ENCODE measurements at places on chromosomes 4 and X.
A peak's percentile ranks its signal among the peaks of the same experiment; 100 is the strongest.

DNA sequence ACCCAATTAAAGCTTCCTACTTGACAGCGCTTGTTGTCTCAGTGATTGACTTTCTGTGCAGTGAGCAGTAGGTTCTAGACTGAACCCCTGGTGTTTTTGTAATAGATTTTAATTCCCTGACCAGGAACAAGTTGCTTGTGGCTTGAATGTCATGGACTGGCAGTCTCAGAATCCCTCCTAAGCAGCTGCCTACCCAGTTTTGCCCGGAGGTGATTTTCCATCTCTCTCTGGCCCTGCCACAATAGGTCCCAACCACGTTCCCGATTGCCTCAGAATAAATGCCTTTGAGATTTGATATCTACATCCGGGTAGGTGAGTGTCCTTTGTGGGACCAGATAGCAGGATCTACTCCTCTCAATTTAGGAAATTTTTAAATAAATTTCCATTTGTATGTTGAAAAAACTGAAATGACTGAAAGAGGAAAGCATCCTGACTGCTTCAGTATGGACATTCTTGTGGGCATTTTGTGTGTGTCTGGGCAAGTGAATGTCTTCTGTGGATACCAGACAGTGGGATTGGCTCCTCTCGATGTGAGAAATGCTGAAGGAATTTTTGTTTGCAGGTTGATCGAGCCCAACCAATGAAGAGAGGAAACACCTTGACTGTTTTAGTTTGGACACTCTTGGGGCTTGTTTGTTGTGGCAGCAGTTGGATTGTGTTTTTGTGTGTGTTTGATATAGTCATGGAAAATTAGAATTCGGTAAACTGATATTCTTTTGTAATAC is 1607.4 kb downstream of the C4orf33 start:
- DNase-seq, result no peak

- DNase-seq, result no peak
Measured at GRCh38 chr4:166034965-166035364, 161.9 kb downstream of the TLL1 start.

GRCh38 chr4:80393246-80393969 is 57.9 kb downstream of the CFAP299 start:
- DNase-seq, result peak; percentile 24

DNA sequence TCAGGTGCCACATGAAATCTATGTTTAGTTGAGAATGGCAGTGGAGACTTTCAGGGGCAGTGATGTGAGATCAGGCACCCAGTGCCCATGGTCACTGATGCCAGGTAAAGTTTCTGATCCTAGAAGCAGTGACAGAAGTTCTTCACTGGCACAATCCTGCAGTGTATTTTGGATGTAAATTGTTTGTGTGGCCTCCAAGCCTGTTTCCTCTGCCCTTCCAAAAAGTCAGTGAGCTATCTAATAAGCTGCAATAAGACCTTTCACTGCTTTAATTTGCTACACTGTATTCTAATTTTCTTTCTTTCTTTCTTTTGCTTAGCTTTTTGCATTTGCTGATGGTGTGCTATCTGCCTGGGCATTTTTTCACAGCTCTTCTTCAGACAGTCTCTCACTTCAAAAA is 1348.6 kb downstream of the ADGRL3 start:
- DNase-seq, result no peak

- no peak for DNase-seq
Measured at GRCh38 chr4:110849461-110849860, 226.6 kb upstream of the PITX2 start.

DNA sequence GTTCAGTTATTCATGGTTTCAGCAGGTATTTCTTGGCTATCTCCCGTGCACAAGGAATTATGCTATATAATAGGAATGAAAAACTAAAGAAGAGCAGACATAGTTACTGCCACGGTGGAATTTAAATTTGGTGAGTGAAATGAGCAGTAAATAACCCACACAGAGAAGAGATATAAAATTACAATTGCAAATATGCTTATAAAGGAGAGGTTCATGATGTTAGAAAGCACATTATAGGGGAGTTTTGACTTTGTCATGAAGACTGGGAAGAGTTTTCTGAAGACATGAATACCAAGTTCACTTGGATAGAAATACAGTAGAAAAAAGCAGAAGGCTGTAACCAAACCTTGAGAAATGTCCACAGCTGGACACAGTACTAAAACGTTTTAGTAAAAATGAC is 712.0 kb upstream of the AADAT start:
- no peak for DNase-seq

GRCh38 chrX:25096522-25097045 is 80.8 kb upstream of the ARX start:
- no peak for DNase-seq

GRCh38 chrX:119181491-119181890 is 53.9 kb upstream of the KIAA1210 start:
- no peak for DNase-seq

- DNase-seq, result no peak
Measured at GRCh38 chr4:56976837-56977320, 527 bp downstream of the NOA1 start.

- DNase-seq, result no peak
Measured at GRCh38 chrX:140710710-140711109, 1.2 kb downstream of the LINC00632 start.

DNA sequence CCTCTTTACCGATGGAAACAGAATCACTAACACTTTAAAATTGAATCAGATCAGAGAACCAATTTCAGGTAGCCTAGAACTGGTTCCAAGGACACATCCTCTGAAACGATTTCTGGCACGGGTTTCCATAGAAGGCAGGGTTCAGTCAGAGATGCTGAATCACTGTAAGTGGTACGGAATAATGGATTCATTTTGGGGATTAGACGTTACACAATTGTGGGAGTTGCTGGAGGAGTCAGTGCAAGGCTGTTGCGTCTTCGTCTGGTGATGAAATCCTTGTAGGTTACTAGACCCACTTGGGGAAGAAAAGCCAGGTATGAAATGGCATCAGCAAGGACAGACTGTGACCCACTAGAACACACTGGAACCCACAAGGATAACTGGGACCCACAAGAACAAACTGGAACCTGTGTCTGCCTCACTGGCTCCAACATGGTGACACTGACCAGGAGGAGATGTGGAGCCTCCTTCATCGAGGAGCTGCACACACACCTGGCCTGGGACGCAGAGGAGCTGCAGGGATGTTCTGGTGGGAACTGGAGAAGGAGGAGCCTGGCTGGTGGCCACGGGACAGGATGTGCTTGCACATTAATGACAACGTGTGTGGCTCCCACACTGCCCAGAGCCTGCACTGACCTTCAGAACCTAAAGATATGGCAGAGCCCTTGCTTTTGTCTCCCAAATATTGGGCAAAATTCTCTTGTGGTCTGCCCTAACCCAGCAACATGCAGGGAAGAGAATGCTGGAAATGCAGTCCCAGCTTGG is 105.1 kb downstream of the TRAPPC11 start:
- no peak for DNase-seq

- DNase-seq, result no peak
Measured at GRCh38 chr4:3517731-3518510, 14.3 kb downstream of the LRPAP1 start.

DNA sequence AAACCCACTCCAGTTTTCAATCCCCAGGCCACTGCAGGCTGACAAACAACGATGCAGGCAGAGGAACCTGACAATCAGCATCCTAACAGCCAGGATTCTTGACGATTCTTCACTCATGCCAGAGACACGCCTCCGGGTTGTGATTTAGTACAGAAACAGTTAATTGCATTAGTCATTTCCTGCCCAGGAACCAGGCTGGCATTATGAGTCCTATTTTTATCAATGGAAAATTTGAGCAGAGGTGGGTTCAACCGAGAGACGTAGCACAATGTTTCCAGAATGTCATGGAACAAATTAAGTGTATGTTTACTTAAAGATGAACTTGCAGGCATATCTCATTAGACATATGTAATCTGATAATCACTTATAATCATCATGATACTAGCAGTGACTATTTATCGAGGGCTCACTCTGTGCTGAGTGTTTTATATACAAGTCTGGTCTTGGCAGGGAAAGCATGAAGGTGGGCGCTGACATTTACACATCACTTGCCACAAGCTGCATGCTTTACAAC is 159.7 kb downstream of the NSUN7 start:
- peak; percentile 57 for DNase-seq

GRCh38 chr4:52102587-52102986 is 51.5 kb downstream of the SPATA18 start:
- DNase-seq, result no peak

- DNase-seq, result no peak
Measured at GRCh38 chr4:78749972-78750727, 26.0 kb upstream of the BMP2K start.

DNA sequence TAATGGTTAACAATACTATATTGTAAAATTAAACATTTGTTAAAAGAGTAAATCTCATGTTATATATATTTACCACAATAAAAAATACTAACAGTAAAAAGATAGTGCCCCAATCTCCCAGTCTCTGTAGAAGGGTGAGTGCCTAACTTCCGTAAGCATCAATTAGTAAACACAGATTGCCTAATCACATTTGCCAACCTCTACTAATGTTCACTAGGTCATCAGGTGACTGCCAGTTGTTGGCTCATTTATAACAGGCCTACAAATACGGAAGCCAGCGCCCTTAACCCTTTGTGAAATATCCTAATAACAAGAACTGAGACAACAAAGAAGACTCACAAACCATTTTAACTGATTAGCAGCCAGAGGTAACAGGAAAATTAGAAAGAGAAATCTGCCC is 345.1 kb downstream of the INPP4B start:
- no peak for DNase-seq

- no peak for DNase-seq
Measured at GRCh38 chr4:61251129-61251528, 51.0 kb downstream of the ADGRL3 start.

DNA sequence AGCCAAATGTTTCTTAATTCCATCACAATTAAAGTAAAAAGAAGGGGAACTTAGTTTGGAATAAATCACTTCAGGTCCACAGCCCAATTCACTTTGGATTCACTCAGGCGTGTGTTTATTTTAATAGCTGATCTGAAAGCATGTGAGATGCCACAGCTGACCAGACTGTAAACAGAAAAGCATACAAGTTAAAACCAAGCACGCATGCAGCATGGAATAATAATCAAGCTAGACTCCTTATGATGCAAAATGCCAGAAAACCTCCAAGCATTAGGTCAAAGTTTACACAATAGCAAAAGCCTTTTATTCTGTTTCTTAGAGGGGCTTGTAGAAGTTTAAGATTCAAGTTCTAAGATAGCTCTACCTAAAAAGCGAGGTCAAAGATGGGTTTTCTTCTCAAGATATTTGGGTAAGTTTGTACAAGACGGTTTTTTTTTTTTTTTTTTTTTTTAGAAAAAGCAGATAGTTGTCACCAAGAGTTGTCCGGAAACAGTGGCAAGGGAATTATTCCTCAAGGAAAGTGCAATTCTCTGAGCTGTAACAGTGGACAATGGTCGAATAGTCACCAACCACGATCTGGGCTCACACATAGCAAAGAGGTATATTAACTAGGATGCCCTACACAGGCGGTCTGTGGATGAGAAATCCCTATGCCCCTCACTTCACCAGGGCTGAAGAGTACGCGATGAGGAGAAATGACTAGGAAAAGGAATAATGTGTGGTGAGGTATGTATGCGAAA is 763 bp upstream of the PRRG1 start:
- no peak for DNase-seq

DNA sequence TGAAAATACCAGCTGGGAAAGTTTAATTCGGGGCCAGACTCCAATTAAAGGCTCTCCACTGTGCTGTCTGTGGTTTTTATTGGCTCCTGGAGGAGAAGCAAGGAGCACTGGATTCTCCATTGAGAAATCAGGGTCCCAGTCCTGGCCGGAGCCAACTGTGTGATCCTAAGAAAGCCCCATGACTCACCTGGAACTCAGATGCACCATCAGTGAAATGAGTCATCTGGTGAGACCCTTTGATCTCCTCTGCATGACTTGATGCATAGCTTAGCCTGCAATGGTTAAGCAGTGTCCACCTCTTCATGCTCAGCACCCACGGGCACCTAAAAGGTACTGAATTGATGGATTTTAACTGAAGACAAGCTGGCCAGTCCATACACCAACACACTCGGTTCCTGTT is 119.2 kb upstream of the VCX3B start:
- DNase-seq, result no peak

- no peak for DNase-seq
Measured at GRCh38 chr4:79065262-79065661, 126.0 kb upstream of the PAQR3 start.

GRCh38 chr4:13922873-13923645 is 295.5 kb upstream of the BOD1L1 start:
- DNase-seq, result no peak

- DNase-seq, result no peak
Measured at GRCh38 chrX:46398126-46398525, 147.1 kb downstream of the ZNF674 start.

DNA sequence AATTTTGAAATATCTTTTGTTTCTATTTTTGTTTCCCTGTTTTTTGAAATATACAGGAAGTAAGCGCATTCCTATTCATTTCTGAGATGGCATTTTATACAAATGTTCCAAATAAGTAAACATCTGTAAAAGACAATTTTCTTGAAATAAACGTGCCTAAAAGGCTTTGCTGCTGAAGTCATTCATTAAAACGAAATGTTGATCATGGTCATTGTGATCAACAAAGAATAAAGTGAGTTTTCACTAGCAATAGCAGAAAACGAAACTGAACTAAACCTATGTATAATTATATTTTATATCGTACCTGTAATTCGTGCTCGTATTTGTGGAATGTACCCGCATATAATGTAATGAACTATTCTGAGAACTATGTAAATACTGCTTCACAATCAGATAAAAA is 221.2 kb downstream of the MGST2 start:
- no peak for DNase-seq

DNA sequence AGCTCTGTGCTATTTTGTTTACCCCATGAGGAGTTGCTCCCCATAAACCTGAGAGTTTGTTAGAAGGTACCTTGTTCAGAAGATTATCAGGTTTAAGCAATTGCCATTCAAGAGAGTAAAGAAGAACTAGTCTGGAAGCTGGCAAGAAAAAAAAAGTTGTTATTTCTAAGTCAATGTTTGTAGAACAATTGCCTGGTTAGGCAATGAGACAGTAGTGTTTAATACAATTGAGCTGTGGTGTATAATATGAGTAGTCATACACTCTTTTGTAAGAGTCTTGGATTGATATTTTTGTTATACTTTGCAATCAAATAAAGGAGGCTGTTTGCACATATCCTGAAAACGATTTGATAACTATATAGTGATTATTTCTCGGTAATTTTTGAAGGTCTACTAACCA is 44.7 kb downstream of the GALNT7 start:
- DNase-seq, result no peak

DNA sequence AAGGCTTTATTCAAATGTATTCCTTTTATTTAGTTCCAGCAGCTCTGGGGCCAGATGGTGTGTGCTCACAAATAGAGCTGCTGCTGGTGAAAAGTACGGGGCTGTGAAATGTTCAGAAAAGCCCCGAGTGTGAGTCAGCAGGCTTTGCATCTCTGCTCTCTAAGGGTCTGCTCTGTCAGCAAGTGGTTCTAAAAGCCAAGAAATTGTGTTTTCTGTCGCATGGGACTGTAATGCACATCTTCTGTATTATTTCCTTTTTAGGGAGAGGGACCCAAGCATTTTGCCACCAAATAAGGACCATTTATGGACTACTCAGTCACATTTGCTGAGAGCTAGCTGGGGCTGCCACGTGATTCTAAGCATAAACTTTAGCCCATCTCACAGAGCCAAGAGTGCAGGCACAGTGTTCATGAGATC is 82.9 kb upstream of the NHS start:
- no peak for DNase-seq
